ENCODE measurements at places on chromosomes 3 and 15.

GRCh38 chr3:161409069-161409468, 37.8 kb upstream of the SPTSSB start:
- no peak for DNase-seq

DNA sequence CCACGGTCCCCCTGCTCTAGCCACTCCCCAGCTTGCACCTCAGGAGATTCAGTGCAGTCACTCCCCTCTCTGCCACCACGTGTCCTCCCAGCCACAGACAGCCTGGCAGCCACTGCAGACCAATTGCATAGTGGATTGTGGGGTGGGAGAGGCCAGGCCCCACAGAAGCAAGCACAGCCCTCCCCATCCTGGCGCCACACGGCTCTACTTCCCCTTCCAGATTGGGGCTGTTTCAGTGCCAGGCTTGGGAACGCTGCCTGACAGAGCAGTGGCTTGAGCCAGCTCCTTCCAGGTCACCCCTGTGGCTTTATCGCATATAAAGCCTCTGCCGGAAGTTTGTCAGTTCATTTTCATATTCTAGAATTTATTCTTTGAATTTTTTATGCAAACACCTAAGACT, 90.7 kb downstream of the TMEM266 start:
- DNase-seq, result no peak

- no peak for DNase-seq
Measured at GRCh38 chr3:181311186-181311585, 321.6 kb upstream of the DNAJC19 start.

- DNase-seq, result no peak
Measured at GRCh38 chr3:61944726-61945125, 383.4 kb downstream of the PTPRG start.

- no peak for DNase-seq
Measured at GRCh38 chr3:44632193-44632592, 7.4 kb downstream of the ZNF197 start.

- DNase-seq, result no peak
Measured at GRCh38 chr3:46508850-46509591, 11.2 kb downstream of the RTP3 start.

- DNase-seq, result no peak
Measured at GRCh38 chr3:58004973-58005372, 3.2 kb upstream of the FLNB start.

DNA sequence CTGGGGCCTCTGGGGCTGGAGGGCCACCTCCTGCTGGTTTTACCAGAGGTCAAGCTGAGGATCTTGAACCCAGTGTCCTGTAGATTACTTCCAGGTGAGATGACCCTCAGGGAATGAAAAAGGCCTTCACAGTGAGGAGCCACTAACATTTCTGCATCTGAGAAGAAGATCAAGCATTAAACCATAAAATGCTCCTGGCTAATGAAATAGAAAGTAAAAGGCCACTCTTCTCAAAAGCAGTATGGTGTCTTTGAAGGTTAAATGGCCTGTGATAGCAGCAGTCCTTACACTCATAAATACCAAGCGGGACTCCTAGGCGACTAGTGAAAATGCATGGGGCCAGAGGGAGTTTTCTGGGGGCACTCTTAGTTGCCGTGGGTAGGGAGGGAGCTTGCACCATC, 47.0 kb upstream of the RGMA start:
- DNase-seq, result no peak

DNA sequence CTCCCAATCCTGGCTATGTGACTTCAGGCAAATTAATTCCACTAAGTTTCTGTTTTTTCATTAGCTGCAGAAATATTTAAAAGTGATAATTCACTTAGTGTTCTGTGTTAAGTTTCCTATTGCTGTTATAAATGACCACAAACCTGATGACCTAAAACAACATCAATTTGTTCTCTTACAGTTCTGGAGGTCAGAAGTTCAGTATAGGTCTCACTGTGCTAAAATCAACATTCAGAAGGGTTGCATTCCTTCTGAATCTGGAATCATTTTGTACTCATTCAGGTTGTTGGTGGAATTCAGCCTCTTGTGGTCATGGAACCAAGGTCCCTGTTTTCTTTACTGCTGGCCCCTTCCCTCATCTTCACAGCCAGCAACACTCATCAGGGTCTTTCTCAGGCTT, 254.1 kb downstream of the CNTN3 start:
- no peak for DNase-seq

- no peak for DNase-seq
Measured at GRCh38 chr3:39067286-39067685, 15.5 kb downstream of the WDR48 start.

DNA sequence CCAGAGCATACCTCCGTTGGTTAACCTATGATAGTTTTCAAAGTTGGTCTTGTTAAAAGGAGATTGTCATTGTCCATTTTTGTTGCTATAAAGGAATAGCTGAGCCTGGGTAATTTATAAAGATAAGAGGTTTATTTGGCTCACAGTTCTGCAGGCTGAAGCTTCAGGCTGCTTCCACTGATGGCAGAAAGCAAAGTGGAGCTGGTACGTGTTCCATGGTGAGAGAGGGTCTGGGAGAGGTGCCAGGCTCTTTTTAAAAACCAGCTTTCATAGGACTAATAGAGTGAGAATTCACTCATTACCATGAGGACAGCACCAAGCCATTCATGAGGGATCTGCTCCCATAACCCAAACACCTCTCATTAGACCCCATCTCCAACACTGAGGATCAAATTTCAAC, 107.3 kb downstream of the SLMAP start:
- no peak for DNase-seq

GRCh38 chr3:143847787-143848631, at the start of gene SLC9A9:
Gene SLC9A9, minus strand, starts transcription at chr3:143848468. Its CDS starts 146 bp downstream, at chr3:143848322.
- peak; percentile 9 for DNase-seq

DNA sequence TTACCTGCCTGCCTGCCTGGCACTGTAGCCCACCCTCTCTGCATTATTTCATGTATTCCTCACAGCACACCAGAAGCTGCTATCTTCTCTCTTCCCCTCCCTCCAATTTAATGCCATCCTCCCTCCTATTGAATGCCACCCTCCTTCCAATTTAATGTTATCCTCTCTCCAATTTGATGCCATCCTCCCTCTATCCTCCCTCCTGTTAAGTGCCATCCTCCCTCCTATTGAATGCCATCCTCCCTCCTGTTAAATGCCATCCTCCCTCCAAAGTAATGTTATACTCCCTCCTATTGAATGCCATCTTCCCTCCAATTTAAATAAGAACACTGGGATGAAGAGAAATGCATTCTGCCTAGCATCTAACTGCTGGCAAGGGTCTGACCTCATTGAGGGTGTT, 11.1 kb downstream of the ATP10A start:
- DNase-seq, result no peak

DNA sequence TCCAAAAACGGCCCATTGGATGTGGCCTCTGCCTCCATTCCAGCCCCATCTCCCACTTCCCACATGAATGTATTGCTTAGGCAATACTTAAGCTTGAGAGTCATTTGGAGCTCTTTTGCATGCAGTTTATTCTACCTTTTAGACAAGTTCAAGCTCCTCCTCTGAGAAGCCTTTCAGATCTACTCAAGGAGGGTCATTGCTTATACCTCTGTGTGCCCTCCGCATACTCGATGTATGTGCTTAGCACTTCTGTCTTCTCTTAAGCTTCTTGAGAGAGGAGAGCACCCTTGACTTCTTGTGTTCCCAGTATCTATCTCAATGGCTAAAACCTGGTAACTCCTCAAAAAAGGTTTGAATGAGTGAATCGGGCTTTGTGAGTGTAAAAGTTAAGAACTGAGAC, 6.6 kb upstream of the UBE3A start:
- no peak for DNase-seq

Measured in kidney epithelial cell (primary cell).